ENCODE measurements at places on chromosomes 7 and 10. TPM values are rescaled to one million over a fixed set of nuclear protein-coding genes. Genes with fewer than 3 reads are reported as not detected.

Gene PTER
- 6.6 TPM for total RNA-seq

Gene MGMT
- total RNA-seq = 19.8 TPM

Gene CLEC2L
- total RNA-seq = not detected

Gene CRYGN
- not detected for total RNA-seq

DNA sequence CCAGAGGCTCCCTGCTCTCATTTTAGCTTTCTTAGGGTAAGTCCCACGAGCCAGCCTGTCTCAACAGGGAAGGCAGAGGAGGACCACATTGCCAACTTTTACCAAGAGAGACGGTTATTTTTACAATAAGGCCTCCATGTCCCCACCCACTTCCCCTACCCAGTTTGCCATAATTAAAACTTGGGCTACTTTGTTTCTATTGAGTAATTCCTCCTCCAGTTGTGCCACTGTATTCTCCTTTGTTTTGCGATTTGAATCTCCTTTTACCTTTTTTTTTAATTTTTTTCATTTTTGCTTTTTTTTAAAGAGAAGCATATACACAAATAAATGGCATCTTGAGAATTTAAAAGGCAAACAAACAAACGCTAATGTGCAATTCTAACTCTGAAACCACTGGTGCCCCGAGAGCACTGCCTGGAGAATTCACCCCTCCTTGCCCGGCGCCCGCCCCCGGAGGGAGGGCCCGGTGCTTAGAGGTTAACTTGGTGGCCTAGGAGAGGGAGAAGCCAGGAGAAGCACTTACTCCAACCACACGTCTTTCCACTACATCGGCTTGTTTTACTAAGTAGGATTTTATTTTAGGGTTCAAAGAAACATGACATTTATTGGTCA, 282.3 kb downstream of the USP6NL start:
- DNase-seq = no peak

All from PC-3 (cell line).